ENCODE measurements at places on chromosomes 1 and 21. TPM values are rescaled to one million over a fixed set of nuclear protein-coding genes. Genes with fewer than 3 reads are reported as not detected.

DNA sequence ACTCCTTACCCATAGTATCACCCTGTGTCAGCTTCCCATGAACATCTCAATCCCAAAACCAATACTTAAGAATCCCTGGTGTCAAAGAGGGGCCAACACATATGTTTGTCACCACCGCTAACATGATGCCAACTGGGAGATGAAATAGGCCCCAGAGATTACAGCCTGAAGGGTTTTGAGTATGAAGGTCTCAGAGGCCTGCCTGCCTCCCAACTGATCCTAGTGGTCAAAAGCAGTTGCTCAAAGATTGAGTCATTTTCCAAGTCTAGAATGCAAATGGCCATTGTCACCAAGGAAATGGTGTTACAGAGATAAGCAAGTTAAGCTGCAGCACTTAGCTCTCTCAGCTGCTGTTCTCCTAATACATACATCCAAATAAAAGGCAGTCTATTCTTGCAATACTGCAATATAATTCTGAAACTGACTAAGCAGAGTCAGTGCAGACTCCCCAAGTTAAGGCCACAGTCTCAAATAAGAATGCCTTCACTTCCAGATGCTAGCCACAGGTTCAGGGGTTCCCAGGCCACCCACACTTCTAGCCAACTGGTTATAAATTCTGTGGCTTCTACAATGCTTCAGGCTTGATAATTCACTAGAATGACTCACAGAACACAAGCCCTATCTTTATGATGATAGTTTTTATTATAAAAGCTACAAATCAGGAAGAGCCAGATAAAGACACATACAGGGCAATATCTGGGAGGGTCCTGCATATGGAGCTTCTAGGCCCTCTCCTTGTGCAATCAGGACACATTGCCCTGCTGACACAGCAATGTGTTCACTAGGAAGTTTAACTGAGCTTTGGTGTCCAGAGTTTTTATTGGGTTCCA is 18.7 kb downstream of the DUSP10 start:
- DNase-seq = no peak

DNA sequence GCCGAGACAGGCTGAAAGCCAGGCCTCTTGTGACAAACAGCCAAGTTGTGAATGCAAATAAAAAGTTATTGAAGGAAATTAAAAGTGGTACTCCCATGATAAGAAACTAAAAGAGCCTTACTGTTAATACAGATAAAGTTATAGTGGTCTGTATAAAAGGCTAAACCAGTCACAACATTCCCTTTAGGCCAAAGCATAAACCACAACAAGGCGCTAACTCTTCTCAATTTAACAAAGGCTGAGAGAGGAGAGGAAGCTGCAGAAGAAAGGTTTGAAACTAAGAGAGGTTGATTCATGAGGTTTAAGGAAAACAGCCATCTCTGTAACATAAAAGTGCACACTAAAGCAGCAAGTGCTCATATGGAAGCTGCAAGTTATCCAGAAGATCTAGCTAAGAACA is 10.7 kb downstream of the C1orf105 start:
- no peak for DNase-seq

- no peak for DNase-seq
Measured at GRCh38 chr1:86852782-86853408, 61.0 kb downstream of the SELENOF start.

GRCh38 chr1:60436186-60436585 is 362.6 kb upstream of the C1orf87 start:
- DNase-seq = no peak

The RGS8 gene
- 0.05 TPM for polyA plus RNA-seq

GRCh38 chr1:157993147-157993917 is at the start of gene KIRREL1:
KIRREL1 (plus strand) TSS chr1:157993645; CDS start chr1:157993677, 32 bp downstream.
- peak; percentile 85 for DNase-seq

The CCDC17 gene
- polyA plus RNA-seq = 1.5 TPM

The VANGL1 gene
- 7.5 TPM for polyA plus RNA-seq

GRCh38 chr1:43530483-43531106 is at the start of gene PTPRF:
PTPRF (plus strand) TSS chr1:43530883; CDS start chr1:43545076, 14,193 bp downstream.
- DNase-seq = peak; percentile 76

GRCh38 chr1:182054698-182055326 is 6.7 kb downstream of the ZNF648 start:
- DNase-seq = peak; percentile 6

GRCh38 chr1:20792196-20792595 is 5.1 kb upstream of the HP1BP3 start:
- DNase-seq = peak; percentile 94

DNA sequence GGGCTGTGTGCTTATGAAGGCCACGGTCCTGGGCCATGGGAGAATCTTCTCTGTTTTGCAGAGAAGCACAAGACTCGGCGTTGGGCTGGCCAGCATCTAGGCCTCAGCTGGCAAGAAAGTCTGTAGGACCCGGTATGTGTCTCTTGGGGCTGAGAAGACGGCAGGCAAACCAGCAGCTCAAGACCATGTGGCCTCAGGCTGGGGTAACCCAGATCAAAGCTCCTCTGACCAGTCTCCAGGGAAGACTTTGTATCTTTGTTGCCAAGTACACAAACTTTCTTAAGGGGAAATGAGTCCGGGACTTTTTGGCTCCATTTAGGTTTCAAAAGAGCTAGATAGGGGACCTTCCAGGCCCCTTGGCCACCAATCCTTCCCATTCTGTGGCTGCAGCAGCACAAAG is 60.1 kb downstream of the PTP4A2 start:
- no peak for DNase-seq

DNA sequence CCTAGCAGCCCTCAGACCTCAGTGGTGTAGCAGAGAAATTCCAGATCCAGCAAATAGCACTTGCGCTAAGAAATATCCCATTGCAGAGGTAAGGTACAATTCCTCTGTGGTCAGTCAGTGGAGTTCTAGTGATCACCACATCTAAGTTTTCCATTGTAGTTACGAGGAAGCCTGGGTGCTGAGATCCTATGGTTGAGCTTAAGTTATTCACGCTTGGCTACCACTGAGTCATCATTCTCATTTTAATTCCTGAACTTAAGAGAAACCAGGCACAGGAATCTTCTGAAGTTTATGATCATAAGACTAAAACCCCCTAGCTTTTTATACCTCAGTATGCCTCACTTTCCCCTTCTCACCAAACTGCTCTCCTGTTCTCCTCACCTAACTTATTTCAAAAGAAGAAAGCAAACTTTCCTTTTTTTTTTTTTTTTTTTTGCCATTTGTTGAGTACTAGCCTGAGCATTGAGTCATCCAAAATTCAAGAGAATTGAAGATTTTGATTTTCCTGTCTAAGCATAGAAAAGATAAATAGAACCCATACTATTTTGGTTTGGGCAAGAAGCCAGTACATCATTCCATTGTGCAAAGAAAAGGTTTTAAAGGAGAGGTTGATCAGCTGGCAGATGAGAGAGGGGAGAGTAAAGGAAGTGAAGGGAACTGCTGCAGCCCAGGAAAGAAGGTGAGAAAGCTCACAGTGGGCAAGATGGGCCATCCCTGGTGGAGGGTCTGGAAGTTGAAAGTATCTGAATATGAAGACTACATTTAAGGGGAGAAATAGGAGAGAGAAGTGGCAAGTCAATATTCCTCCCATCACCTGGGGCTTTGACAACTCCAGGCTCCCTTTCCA is 39.9 kb downstream of the SERBP1 start:
- DNase-seq = no peak

The S100A2 gene
- 1.5 TPM for polyA plus RNA-seq

DNA sequence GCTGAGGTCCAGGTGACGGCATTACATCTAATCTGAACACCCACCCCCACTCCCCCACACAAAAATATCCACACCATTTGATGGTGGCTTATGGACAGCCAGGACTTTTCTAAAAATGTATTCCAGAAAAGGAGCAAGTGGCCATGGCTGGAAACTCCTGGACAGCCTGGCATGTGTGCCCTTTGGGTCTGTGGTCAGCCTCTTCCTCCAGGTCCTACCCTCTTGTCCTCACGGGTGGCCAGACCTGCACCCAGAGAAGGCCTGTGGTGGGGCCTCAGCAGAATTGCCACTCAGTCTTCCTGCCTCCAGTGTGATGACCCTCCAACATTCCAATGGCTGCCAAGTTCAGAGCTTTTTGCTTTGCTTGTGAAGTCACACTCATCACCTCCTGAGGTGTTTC is 600.6 kb downstream of the AJAP1 start:
- DNase-seq = no peak

GRCh38 chr1:233033361-233033760 is 83.0 kb downstream of the NTPCR start:
- DNase-seq = peak; percentile 44

The TFF3 gene
- 5.0 TPM for polyA plus RNA-seq

DNA sequence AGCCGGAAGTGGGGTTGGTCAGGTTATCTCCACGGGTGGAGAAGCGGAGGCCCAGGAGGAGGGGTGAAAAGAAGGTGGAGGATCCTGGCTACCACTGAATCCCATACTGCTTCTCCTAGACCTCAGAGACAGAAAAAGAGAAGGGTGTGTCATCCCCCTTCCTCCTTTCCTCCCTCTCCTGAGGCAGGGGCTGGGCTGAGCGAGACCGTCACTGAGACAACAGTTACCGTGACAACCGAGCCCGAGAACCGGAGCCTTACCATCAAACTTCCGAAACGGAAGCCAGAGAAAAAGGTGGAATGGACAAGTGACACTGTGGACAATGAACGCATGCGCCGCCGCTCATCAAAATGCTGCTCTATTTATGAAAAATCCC is 42.1 kb upstream of the NBPF3 start:
- DNase-seq = no peak

GRCh38 chr1:213513006-213513405 is 462.0 kb downstream of the RPS6KC1 start:
- DNase-seq = no peak

DNA sequence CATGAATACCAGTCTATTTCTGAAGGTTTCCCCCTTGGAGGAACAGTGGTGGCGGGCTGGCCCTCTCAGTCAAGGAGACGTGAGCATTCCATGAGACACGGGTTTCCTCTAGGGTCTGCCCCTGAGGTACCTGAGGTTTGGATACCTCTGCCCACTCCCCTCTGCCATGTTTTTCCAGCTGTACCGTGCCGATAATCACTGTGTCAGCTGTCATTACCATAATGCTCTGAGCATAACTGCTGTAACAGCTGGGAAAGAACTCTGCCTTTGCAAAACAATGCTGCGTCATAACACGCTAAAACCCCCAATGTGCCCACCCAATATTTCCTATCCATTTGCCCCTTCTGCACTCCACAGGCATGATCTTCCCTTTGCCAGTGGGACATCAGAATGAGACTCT is 425.1 kb downstream of the KIF26B start:
- DNase-seq = no peak

DNA sequence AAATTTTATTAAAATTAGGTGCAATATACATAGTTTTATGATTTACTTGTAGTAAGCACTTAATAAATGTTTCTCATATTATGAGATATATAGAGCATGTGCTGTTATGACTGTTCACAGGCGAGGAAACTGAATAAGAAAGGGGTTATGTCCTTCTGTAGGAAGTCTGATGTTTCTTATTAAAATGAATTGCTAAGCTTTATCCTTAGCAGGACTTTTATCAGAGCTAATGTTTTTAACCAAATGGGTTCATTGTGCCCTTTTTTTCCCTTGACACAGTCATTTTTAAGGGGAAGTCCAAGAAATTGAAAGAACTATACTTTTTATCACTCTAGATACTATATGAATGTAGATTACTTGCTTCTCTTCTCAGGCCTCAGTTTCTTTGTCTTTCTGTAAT is 285.2 kb downstream of the PTPRC start:
- DNase-seq = no peak

The COL8A2 gene
- 35.9 TPM for polyA plus RNA-seq

- DNase-seq = peak; percentile 77
Measured at GRCh38 chr1:205983925-205984725, 19.1 kb downstream of the RAB7B start.

The SF3B4 gene
- polyA plus RNA-seq = 50.6 TPM

Data from muscle of back (tissue), 13 donors.